ENCODE measurements at places on chromosomes 5 and 9. TPM values are rescaled to one million over a fixed set of nuclear protein-coding genes. Genes with fewer than 3 reads are reported as not detected.

The RFESD gene
- 2.0 TPM for total RNA-seq

The ZNF454 gene
- not detected for total RNA-seq

The MYOZ3 gene
- total RNA-seq: not detected

The FOXD4L4 gene
- total RNA-seq: not detected

The MYMK gene
- total RNA-seq: not detected

The ATP6V1G1 gene
- total RNA-seq: 106 TPM

The PLEKHG4B gene
- 1.7 TPM for total RNA-seq

The SARDH gene
- 0.07 TPM for total RNA-seq

The TDRD7 gene
- 10.8 TPM for total RNA-seq

The NHP2 gene
- 408 TPM for total RNA-seq

The SLC34A1 gene
- not detected for total RNA-seq

The MEGF10 gene
- total RNA-seq: not detected

The FOXD4 gene
- total RNA-seq: 0.33 TPM

The SPINK13 gene
- total RNA-seq: 0.27 TPM

The MRPS27 gene
- 54.2 TPM for total RNA-seq

The MAMDC4 gene
- 3.4 TPM for total RNA-seq

The KCNMB1 gene
- total RNA-seq: not detected

The TMEM171 gene
- total RNA-seq: 6.8 TPM

The LEAP2 gene
- 0.90 TPM for total RNA-seq

The RAB24 gene
- total RNA-seq: 26.7 TPM

The MLANA gene
- not detected for total RNA-seq

The DAP gene
- 59.9 TPM for total RNA-seq

The ENC1 gene
- 6.3 TPM for total RNA-seq

The PCDHB12 gene
- not detected for total RNA-seq

The PCDHGA4 gene
- 0.16 TPM for total RNA-seq

Data from A549 treated with Mapracorat at 1 μM for 4 hours (cell line).